ENCODE measurements at places on chromosomes 16 and 17. TPM values are rescaled to one million over a fixed set of nuclear protein-coding genes. Genes with fewer than 3 reads are reported as not detected.

DNA sequence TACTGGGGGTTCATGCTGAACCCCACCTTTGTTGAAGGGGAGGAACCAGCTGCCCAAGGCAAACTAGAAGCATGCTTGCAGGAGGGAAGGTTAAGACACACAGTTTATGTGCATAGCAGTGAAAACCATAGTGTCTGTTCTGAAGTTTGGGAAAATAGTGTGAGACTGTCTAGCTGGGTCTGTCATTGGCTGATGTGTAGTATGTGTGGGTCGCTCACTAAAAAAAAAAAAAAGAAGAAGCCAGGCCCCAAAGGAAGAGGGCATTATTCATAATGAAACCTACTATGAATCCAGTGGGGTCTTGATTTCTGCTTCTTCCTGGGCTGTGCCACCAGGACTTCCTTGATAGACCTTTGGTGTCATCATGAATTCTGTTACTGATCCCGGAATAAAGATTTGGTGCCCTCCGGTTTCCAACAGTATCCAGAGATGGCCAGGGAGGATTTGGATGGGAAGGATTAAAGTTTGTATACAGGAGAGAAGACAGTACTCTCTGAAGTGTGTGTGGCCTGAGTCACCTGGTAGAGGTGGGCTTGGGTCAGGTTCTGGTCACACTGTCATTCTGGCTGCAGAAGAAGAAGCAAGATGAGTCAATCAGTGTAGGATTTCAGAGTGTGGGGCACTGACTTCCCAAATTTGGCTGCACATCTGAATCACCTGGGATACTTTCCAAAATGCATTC lies 220.3 kb downstream of the PRKCA start:
- DNase-seq = no peak

DNA sequence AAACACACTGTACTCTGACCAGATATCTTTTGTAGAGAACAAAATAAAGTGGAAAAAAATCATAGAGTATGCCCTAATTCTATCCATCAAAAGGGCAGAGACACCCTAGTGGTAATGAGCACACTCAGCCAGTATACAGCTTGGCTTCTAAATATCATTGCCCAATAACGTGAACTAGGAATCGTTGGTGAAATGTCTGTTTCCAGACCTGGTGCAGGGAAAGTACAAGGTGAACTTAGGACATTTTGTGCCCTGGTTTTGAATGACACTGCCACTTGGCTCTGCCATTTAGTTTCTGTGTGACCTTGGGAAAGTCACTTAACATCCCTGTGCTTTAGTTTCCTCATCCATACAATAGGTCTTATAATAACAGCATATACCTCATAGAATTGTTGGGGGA lies 13.7 kb downstream of the AMFR start:
- no peak for DNase-seq

MAP3K14 gene
- total RNA-seq = 13.2 TPM

GRCh38 chr16:17433577-17434451 lies 36.9 kb downstream of the XYLT1 start:
- DNase-seq = no peak

DNA sequence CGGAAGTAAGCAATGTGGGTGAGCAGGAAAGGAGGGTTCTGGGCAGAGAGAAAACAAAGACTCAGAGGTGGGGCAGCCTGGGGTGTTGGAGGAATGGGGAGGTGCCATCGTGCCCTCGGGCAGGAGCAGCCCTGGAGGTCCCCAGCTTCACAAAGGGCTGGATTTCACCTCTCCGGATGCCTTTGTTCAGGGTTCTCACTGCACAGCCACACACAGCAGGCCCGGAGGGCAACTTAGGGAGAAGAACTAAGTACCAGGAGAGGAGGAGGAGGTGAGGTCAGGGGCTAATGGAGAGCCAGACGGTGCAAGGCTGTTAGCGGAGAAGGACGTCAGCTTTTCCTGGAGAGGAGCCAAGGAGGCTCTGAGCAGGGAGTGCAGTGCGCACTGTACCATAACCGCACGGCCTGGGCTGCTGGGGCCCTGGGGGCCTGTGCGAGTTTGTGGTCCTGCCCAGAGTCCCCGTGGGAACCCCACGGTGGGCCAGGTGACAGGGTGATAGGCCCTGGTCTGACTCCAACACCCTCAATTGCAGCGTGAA lies 9.3 kb downstream of the ARRB2 start:
- no peak for DNase-seq

GRCh38 chr16:84765616-84766580 lies 53.9 kb upstream of the CRISPLD2 start:
- no peak for DNase-seq

- DNase-seq = no peak
These were observed 53.8 kb upstream of the MTMR4 start for GRCh38 chr17:58568044-58568799.

GRCh38 chr16:17350207-17350606 lies 120.6 kb downstream of the XYLT1 start:
- no peak for DNase-seq

- no peak for DNase-seq
These were observed 991 bp upstream of the MYH10 start for GRCh38 chr17:8631554-8631877.

FLYWCH1 gene
- total RNA-seq = 46.4 TPM

DNA sequence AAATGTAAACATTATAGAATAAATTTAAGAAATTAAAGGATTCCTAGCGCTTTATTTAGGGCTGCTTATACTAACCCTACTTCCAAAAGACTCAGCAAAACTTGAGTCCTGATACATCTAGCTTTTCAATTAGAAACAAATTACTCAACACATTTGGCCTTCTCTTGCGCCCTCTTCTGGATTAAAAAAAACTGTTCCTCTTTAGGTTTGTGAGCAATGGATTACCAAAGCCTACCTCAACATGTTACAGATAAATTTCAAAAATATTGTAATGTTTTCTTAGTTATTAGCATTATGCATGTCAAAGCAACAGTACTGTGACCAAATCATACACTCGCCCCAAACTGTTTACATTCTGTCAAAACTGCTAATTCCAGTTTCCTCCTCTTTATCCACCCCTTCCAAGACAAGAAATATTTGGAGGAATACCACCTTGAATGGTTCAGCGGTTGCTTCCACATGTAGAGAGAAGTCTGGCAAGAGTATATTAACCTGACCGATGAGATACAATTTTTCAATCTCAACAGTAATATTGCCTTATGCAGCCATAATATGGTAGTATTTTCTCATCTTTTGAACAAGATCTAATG lies 2.7 kb downstream of the NUFIP2 start:
- no peak for DNase-seq

- no peak for DNase-seq
These were observed 93.8 kb downstream of the CDC27 start for GRCh38 chr17:47095268-47095667.

DNA sequence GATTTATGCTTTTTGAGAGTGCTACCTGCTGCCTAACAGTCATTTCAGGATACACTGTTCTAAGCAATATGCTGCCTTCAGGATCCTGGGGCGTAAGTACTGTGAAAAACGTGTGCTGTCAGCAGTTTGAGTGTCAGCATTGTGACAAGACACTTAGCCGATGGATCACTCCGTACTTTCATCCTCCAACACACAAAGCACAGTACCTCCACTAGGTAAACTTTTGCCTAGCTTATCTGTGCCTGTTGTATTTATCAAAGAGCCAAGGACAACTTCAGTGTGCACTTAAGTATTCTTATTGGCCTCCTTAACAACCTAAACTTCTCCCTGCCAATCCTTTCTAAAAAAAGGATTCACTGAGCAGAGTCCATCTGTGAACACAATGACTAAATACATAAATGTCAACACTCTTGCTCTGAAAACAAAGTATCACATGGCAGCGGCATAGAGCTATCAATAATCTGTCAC lies 33.8 kb upstream of the PHLPP2 start:
- DNase-seq = no peak

KRT36 gene
- total RNA-seq = not detected

DNA sequence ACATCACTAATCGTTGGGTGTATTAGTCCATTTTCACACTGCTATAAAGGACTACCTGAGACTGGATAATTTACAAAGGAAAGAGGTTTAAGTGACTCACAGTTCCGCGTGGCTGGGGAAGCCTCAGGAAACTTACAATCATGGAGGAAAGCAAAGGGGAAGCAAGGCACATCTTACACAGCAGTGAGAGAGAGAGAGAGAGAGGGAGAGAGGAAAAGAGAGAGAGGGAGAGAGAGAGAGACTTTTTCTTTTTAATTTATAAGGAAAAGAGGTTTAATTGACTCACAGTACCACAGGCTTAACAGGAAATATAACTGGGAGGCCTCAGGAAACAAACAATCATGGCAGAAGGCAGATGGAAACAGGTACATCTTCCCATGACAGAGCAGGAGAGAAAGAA lies 41.7 kb downstream of the CNGB1 start:
- DNase-seq = no peak

GRCh38 chr17:63675607-63676546 lies 24.0 kb downstream of the LIMD2 start:
- no peak for DNase-seq

Measured in osteocyte (in vitro differentiated cells).